ENCODE measurements at places on chromosomes 12 and 14.
A peak's percentile ranks its signal among the peaks of the same experiment; 100 is the strongest.

- DNase-seq: no peak
These were observed 7.7 kb upstream of the DCP1B start for GRCh38 chr12:2011643-2012607.

DNA sequence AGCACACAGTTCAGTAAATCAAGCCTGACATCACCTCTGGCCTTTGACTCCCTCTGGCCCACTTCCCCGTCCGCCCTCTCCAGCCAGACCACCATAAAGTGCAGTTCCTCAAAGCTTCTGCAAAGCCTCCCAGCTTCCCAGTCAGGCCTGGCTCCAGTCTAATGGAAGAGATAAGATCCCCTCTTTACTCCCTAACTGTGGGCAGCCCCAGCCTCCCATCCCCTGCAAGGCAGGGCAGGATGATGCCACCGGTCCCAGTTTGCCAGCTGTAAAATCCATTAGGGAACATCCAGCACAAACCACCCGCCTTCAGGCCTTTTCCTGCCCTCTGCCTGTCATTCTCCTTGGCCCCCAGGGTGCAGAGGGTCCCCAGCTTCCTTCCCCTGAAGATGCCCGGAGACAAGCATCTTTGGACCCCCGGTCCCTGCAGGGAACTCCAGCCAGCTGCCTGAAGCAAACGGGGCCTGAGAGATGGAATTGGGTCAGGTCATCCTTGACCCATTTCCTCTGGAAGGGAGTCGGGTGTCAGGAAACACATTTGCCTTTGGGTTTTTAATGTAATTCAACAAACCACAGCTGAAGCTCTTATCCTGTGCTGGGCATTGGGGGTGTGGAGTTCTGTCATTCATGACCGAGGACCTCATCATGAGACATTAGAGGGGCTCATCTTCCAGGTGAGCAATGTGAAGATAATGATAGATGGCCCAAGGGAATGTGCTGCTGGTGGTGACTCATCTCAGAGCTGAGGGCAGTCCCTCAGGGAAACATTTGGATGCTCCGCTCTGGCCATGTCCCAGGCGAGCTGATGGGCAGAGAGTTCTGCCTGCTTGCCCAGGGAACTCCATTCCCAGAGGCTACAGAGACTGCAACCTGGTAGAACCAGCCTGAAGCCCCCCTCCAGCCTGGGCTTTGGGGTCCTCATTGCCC, 93.8 kb upstream of the CLMN start:
- no peak for DNase-seq

- no peak for DNase-seq
These were observed 31.9 kb downstream of the CACNA2D4 start for GRCh38 chr12:1886396-1887008.

DNA sequence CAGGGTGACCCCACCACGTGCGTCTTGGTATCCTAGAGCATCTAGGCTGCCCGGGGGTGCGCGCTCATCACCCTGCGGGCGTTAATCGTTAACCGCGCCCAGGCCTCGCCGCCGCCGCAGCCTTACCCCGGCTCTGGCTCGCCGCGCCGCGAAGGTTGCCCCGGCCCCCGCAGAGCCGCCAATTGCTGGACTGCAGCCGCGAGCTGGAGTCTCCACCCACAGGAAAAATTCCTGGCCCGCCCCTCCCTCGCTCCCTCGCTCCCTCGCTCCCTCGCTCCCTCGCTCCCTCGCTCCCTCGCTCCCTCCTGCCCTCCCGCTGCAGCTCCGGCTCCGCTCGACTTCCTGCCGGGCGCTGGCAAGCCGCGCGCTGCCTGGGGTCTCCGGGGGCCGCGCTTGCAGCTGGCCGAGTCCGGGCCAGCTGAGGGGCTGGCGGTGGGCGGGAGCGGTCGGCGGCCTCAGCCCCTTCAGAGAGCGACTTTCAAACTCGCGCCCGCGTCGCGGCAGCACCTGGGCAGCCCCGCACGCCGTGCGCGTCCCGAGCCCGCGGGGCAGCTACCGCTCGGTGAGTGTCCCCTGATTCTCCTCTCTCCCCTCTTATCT, at the start of gene PLEKHG3:
Gene PLEKHG3, plus strand, starts transcription at position 282 of the 600 bp plus-strand sequence. CDS start 23,208 bp downstream, outside the sequence.
- DNase-seq: no peak

GRCh38 chr14:28761438-28762291, 4.9 kb upstream of the FOXG1 start:
- no peak for DNase-seq

GRCh38 chr14:104766256-104766862, 13.4 kb downstream of the SIVA1 start:
- no peak for DNase-seq

DNA sequence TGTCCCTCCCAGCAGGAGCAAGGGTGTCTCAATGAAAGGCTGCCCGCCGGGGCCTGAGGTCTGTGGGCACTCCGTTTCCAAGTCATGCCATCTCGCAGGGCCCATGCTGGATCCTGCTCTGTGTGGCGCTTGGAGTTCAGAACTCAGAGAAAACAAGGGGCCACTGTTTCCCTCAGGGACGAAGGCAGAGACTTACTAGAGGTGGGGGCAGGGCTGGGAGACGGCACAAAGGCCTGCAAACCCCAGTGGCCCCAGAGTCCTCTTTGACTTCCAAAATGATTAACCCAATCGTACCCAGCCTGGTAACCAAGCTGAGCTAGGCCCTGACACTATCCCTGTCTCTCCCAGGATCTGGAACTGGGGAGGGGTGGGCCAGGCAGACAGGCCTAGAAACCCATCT, 95.8 kb downstream of the ITPK1 start:
- no peak for DNase-seq

GRCh38 chr12:121949648-121950397, 31.4 kb downstream of the CFAP251 start:
- peak; percentile 66 for DNase-seq

- no peak for DNase-seq
These were observed 5.4 kb upstream of the CAMKK2 start for GRCh38 chr12:121301876-121302275.

DNA sequence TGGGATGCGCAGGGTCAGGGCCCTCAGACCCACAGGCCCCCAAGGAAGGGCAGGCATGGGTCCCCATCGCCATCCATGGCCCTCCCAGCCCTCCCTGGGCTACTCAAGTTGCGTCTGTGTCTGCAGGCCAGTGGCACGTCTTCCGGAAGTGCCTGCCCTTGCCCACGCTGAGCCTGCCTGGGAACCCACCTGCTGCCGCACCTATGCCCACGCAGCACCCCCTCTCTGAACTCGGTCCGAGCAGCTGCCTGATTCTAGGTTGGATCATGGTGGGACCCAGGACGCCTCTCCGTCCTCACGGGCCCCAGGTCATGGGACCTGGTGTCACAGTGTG, 182.8 kb downstream of the ADGRD1 start:
- DNase-seq: no peak

GRCh38 chr14:73223049-73223448, 14.3 kb upstream of the PAPLN start:
- DNase-seq: no peak

DNA sequence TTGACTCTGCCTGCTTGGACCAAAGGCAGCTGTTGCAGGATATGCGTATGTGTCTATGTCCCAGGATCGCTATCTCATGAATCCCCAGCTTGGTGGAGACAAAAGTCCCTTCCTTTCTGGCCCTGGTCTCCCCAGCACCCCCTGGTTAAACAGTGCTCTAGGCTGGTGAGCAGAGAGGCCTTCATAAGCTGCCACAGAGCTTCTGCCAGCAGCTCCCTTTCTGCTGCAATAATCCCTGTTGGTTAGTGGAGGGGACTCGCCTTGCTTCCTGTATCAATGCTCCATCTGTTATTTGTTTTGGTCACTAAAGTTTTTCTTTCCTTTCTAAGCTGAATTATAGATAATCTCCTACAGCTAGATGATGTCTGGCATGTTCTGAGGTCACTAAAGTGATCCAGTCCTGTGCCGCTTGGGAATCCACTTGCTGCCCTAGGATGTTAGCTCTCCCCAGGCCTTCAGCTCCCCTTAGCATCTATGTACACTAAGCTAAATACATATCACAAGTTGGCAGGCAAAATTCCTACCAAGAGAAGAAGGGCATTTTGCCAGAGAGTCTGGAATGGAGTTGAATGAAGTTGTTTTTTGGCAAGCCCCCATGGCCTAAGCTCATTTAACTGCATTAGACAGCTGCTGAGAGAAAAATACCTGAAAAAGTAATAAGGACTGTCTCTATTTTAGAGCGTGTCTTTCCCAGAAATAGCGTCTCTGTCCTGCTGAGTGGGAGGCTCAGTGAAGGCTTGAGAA, 47.8 kb downstream of the RDH12 start:
- DNase-seq: peak; percentile 69

GRCh38 chr14:63193236-63193635, 11.0 kb upstream of the RHOJ start:
- DNase-seq: no peak

DNA sequence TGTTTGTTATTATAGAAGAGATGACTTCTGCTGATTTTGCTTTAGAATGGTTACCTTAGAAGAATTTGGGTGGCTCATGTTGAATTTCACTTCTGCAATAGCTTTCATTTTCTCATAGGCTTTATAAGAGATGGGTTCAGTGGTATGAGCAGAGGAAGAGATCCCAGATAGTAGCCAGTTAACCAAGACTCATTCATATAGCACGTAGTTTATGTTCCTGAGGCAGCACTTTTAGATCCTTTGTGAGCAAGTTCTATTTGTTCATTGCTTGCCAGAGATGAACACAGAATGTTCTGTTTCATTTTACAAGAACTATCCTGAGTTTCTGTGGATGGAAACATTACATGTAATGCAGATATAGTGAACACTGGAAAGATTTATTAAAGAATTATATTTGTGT, 32.2 kb downstream of the RAB21 start:
- no peak for DNase-seq

GRCh38 chr12:130609966-130610365, 106.1 kb downstream of the RIMBP2 start:
- DNase-seq: no peak

DNA sequence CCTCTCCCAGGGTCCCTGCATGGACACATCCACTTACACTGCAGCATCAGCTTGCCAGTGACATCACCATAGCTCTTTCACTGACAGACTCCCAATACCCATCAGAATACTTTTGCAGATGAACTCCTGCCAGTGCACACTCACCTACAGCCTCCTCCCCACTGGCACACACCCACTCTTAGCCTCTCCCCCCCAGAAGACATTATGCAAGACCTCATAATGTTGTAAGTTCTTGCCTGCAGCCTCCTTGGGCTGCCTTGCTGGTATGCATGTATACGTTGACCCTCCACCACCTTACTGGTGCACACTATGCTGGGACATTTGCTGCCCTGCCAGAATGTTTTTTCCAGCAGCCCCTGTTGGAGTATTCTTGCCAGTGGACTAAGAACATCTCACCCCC, 324.2 kb downstream of the AEBP2 start:
- no peak for DNase-seq

- no peak for DNase-seq
These were observed 2.8 kb downstream of the LBHD2 start for GRCh38 chr14:103086771-103087342.

- no peak for DNase-seq
These were observed 262.0 kb upstream of the G2E3 start for GRCh38 chr14:30296931-30297405.

DNA sequence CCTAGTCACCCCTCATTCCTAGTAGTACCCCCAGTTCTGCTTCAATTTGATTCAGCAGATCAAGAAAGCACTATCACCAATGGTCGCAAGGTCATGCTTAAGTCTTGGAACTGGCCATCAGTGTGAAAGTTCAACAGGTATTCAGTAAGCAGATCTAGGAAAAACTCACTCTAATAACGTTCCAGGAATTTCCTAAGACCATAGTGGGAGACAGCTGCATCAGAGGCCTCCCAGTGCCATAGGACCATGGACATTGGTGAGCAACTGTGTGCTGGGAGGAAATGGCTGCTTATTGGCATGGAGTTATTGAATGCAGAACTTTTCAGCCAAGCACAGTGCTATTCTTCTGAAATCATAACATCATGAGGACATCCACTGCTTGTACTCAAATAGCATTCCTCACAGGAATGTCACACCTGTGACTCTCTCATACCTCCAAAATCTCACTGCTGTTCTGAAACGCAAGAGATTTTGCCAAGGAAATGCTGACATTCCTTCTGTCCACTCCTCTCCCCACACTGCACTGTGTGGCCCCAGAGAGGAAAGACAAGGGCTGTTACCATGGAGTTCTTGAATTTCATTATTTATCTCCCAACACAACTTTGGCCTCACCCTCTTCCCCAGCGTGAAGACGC, 30.9 kb upstream of the MDM2 start:
- no peak for DNase-seq

DNA sequence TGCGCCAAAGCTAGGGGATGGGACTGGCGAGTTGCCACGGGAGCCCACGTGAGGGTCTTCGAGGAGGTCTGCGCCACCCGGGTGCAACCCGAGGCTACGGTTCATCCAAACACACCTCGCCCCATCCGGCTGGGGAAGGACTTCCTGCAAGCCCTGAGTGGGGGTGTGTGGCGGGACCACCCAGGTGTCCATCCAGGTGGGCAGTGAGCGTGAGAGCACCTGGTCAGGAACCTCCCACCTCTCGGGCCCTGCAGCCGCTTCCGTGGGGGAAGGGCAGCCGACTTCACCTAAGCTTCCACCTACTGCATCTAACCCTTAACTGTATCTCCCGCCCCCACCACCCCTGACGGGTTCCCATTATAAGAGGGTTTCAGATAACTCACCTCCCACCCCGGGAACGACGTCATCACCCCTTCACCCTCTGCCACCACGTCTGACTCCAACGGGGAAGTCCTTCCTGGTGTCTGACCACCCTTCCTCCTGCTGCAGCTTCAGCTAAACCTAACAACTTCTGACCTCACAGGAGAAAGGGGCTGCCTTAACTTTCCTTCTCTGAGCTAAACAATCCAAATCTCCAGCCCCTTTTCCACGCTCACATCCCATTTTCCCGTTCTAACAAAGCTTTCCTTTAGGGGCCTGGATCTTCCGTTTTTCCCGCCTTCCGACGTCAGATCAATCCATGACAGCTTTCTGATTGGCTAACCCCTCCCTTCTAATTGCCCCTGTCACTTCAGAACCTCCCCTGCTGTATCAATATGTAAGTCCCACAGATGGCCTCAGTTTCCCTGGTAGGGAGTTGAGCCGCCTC, 27.4 kb upstream of the SMUG1 start:
- no peak for DNase-seq

DNA sequence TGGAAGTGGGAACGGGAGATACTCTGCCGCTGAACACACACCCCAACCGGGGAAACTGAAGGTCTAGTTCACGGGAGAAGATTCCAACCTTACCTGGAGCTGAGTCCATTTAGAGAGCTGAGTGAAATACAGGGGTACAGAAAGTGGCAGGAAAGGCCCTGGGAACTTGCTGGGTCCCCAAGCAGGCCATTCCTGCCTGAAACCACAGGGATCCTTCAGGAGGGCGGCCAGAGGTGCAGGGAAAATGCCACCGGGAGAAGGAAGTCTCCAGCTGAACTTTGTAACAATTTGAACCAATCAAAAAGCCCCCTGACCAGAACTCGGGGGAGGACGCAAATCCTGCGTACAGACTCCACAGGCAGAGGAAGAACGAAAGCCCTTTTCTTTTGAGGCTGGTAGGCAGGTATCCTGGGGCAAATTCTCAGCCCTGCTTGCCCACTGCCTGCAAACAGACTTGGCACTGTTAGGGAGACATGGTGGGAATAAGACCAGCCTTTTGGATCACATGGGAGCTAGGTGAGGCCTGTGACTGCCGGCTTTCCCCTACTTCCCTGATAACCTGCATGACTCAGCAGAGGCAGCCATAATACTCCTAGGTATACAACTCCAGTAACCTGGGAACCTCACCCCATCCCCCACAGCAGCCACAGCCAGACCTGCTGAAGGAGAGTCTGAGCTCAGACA, 170.9 kb downstream of the SEC23A start:
- no peak for DNase-seq

- DNase-seq: no peak
These were observed 85.3 kb upstream of the ATP2B1 start for GRCh38 chr12:89793946-89794345.

Data from retinal pigment epithelial cell (primary cell).